ENCODE measurements at places on chromosomes 2 and 18.

GRCh38 chr2:135091681-135092080 lies 39.6 kb downstream of the RAB3GAP1 start:
- DNase-seq, result no peak

DNA sequence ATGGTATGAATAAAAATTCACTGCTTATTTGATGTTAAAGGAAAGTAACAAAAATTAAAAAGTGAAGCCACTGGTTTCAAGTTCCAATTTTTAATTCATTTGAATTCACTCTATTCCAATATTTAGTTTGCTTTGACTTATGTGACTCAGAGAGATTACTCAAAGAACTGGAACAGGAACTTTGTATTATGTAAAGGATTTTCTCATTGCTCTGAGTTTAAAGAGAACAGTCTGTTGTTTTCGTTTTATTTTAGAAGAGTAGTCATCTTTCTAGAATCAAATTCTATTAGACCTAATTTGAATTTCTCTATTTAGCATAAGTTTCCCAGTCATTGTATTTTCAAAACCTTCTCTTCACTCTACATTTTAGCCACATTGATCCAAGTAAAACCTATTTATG lies 300.1 kb upstream of the SLC8A1 start:
- no peak for DNase-seq

DNA sequence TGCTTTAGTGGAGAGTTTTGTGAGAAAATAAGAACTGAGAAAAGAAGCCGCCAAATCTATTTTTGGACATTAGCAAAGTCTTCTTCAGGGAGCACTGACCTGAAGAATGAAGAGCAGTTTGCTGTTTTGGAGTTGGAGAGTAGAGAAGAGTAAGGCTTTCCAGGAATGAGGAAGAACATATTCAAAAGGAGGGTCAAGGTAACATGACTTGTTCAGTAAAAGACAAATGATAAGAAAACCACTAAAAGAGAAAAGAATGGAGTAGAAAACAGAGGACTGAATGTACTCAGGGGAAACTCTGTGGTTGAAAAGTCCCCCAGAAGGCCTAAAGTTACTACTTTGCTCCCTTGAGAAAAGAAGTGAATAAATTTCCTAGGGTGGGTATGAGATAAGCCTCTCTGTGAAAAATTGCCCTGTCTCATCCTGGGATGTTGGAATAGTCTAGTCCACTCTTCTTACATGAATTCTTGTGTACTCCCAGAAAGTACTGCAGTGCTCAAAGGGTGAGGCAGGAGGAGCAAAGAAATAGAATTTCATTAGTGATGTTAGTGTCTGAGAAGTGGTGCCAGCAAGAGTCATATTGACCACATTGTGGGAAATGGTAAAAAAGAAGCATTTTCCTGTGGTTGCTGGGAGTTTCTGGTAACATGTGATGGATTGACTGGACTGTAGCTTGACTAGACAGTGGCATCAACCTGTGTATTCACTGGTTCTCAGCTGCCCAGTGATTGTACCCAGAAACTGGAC lies 27.8 kb downstream of the MBD5 start:
- DNase-seq, result no peak

- DNase-seq, result no peak
These were observed 106.2 kb downstream of the BCL2 start for GRCh38 chr18:63213331-63213900.

DNA sequence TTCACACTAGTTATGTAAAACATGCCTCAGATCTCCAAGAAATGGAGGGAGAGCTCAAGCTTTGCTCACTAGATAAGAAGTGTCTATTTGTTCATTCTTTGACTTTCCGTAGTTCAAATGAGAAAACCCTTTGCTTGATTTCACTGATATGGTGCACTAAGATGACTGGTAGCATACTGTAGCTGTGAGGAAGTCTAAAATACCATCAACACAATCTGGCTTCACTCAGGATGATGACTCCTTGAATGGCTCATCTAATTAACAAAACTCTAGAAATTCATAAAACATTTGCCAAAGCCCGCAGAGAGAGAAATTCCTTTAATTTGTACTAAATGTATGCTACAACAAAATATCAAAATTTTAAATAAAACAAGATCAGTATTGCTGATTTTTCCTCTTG lies 152.8 kb upstream of the STK17B start:
- DNase-seq, result no peak

DNA sequence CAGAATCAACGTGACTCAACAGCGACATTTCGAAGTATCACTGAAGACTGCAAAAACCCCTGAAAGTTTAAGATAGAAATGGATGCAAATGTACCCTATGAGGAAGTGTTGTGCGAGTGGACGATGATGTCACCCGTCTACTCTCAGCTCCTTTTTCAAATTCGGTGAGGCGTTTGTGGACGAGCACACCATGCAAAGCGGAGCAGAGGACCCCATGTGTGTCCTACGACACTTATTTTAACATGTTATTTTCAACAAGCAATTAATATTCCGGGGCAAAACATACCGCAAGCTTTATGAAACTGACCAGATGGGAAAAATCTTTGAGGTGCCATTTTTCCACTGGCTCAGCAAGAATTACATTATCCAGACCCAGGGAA lies 2.0 kb downstream of the PXDN start:
- DNase-seq, result no peak

Measured in GM12864 (cell line).